ELR (cell line): ENCODE measurements at places on chromosomes 13 and 19.

DNA sequence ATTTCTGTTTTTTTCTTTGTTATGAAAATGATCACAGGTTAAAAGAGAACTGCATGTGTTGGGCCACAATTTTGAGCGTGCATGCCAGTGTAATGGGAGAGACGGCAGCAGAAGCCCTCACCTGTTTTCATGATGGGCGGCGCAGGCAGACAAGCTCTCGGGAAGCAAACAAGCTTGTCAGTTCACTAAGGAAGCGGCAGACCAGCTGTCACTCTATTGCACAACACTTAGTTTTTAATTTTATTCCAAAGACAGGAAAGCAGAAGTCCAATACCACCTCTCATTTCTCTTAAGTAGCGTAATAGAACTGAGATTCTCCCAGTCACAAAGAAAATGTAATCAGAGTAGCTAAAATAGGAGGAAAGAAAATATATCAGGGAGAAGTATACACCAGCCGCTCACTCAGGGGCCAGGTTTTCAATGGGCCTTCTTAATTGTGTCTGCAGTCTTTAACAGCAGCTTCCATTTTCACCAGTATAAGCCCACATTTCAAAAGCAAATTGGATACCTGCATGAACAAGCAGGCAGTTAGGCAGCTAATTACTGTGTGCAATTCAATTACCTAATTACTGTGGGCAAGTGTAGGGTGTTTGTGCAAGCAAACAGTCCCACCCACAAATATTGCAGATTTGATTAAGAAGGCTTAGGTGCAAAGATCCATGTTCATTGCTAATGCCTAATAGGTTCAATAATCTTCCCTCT is 711.4 kb downstream of the DIAPH3 start:
- DNase-seq: no peak

DNA sequence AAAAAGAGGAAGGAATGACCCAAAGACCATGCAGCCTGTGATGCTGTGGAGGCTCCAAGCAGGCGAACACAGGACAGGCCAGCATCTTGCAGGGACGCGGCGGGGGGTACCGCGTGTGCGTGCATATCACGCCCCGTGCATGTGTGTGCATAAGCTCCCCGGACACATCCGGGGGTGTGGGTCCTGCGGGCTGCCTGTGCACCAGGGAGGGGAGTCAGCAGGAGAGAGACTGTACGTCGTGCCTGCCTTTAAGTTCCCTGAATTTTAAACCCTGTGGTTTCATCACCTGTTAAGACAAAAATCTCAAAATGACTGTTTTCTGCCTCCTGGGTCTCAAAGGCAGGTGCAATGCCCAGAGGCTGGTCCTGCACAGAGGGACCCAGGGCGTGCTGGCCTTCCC is 16.6 kb downstream of the ADAT3 start:
- no peak for DNase-seq

DNA sequence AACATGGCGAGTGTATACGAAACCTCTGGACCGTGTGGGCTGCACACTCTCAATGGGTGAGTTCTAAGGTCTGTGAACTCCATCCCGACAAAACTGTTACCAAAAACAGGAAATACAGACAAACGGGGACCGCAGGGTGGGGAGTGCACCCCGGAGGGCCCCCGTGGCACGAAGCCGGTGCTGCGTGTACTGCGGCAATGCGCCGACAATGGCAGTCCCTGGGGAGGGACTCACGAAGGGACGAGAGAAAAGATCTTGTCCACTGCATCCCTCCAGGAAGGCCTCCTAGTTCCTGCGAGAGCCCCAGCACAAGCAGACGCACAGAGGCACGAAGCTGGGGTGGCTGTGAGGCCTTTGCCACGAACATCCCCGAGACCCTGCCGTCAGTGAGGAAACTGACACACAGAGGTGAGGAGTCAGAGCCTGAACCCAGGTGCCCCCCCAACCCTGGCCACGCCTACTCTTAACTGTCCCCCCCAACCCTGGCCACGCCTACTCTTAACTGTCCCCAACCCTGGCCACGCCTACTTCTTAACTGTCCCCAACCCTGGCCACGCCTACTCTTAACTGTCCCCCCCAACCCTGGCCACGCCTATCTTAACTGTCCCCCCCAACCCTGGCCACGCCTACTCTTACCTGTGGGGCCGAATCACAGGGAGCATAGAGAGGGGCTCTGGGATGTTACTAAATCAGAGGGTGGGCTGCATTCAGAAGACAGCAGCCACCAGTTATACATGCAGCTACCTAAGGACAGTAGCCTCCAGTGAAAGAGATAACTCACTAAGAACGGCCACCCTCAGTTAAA is 4.2 kb downstream of the MED16 start:
- DNase-seq: no peak

GRCh38 chr19:30227661-30228112 is 144.5 kb upstream of the ZNF536 start:
- DNase-seq: peak; percentile 62

GRCh38 chr13:111622051-111622531 is 301.6 kb downstream of the TEX29 start:
- no peak for DNase-seq

DNA sequence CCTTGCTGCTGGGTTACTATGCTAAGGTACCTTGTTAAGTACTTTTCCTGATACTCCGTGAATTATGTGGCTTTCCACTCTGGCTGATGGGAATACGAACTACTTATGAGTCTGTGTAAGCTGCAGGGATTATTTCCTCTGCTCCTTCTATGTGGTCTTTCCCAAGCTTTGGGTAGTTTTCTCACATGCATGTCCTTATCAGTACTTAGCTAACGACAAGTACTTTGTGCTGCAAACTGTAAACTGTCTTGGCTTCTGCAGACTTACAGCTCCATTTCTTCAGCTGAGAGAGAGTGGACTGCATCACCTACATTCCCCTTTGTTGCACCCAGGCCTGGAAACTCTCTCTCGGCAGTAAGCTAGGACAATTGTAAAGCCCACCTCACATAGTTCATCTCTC is 76.6 kb downstream of the FGF9 start:
- no peak for DNase-seq

DNA sequence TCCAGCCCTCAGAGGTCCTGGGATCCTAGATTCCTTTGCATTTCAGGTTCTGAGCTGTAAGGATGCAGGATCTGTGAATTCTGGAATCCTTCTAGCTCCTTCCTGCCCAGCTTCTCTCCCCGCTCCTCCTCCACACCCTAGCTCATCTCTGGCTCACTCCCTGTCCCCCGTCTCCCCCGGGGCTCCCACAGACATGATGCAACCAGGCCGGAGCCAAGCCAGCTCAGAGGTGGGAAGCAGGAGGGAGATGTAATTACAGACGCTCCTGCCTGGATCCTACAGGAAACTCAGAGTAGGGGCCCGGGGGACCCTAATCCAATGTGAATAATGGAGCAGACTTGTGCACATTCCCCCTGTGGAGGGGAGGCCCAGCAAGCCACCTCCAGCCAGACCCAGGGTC is 4.5 kb downstream of the GNG8 start:
- peak; percentile 69 for DNase-seq

- DNase-seq: peak; percentile 74
Measured at GRCh38 chr13:66532146-66532545, 698.0 kb downstream of the PCDH9 start.

- no peak for DNase-seq
Measured at GRCh38 chr13:29422015-29422414, 173.5 kb downstream of the SLC7A1 start.

GRCh38 chr19:13024951-13025697 is 29.8 kb downstream of the NFIX start:
- DNase-seq: no peak

DNA sequence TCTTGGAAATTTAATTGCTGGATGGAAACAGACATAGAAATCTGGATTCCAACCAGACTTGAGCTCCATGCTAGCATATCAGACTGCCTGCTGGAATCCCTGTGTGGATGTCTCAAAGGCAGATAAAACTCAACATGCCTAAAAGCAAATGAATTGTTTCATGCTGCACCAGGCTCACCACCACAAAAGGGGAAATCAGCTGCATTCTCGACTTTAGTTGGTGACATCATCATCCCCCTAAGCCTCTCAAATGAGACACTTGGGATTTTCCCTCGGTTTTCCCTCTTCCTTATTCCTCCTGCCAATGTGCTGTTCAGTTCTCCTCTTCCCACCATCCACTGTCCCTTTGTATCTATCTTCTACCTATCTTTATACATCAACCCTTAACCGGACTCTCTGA is 134.3 kb downstream of the ZDHHC20 start:
- DNase-seq: no peak

- no peak for DNase-seq
Measured at GRCh38 chr19:19597809-19598306, 20.6 kb downstream of the PBX4 start.

GRCh38 chr13:40662866-40663265 is 3.6 kb downstream of the FOXO1 start:
- no peak for DNase-seq
